ENCODE measurements at places on chromosomes 13 and 19. TPM values are rescaled to one million over a fixed set of nuclear protein-coding genes. Genes with fewer than 3 reads are reported as not detected.

DNA sequence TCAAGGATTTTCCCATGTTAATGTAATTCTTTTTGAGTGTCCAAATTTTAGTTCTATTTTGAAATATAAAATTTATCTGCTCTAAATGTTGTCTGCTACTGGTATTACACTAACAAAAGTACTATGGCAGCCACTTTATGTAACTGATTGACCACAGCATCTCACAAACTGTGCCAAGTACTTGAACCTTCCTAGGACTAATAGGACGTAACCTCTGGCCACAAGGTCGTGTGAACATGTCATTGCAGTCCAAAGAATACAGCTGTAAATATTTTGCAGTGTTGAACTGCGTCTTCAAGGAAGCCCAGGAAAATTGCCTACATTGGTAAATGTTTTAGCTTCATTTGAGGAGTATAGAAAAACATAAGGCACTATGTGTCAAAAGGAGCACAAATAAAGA, 1.9 kb downstream of the KCTD4 start:
- DNase-seq, result no peak

The NAPSA gene
- total RNA-seq, result 2.7 TPM

DNA sequence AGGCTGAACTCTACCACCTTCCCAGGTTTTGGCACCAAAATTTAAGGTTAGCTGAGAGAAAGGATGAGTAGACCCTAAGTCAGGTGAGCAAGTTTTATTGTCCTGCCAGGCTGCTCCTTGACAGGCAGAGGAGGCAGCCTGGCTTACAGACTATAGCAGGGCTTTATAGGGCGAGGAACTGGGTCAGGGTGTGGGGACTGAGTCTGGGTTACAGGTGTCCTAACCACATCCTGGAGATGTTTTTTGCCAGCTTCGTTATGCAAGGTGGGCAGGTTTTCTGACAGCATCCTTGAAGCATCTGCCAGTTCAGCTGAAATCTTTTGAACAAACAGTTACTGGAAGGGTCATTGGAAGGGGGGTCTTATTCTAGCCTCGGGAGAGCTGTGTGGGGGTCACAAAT, 905.7 kb upstream of the SLITRK5 start:
- no peak for DNase-seq

- no peak for DNase-seq
Observed at GRCh38 chr13:72132075-72132474, 265.1 kb upstream of the DACH1 start.

- no peak for DNase-seq
Observed at GRCh38 chr19:10920288-10920655, 8.2 kb downstream of the YIPF2 start.

GRCh38 chr13:76709851-76710250, 176.4 kb downstream of the KCTD12 start:
- no peak for DNase-seq

GRCh38 chr13:23323946-23324709, 109.4 kb downstream of the SACS start:
- DNase-seq, result no peak

DNA sequence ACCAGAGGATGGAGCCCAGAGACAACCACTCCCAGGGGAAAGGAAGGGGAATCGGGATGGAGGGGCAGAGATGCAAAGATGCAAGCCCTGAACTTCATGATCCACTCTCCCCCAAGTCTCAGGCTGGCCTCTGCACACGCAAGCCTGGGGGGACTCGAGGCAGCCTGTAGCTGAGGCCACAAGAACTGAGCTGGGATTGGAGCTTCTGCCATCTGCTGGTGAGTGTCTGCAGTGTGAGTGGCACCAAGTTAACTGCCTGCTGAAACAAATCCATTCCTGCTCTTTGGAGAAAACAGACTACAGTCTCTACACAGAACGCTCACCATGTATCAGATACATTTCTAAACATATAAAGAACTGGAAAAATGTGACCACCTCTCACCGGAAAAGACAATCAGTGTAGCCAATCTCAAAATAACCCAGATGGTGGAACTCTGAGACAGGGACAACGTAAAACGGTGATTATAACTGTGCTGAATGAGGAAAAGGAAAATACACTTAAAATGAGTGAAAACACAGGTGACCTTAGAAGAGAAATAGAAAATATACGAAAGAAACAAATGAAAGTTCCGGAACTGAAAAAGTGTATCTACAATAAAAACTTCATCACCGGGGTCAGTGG, 62.1 kb downstream of the KLF2 start:
- DNase-seq, result peak; percentile 47
